ENCODE measurements at places on chromosomes 13 and 19.
A peak's percentile ranks its signal among the peaks of the same experiment; 100 is the strongest.

DNA sequence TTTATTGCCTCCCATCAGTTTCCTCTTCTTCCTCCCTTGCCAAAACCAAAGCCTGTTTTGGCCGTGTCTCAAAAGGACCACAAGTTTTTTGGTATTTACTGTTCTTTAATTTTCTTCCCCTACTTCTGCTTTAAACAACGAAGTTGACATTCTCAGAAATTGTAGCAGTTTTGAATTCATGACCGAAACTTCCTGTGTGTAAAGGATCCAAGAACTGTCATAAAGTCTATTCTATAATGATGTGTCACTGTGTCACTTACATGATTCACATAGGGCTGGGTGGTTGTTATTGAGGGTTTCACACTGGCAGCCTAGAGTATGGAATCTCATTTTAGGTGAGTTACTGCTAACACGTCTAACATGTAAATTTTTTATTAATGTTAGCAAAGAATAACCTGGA is 741.0 kb upstream of the KLHL1 start:
- no peak for DNase-seq

GRCh38 chr19:38690832-38691231 is 43.4 kb downstream of the ACTN4 start:
- DNase-seq: no peak

DNA sequence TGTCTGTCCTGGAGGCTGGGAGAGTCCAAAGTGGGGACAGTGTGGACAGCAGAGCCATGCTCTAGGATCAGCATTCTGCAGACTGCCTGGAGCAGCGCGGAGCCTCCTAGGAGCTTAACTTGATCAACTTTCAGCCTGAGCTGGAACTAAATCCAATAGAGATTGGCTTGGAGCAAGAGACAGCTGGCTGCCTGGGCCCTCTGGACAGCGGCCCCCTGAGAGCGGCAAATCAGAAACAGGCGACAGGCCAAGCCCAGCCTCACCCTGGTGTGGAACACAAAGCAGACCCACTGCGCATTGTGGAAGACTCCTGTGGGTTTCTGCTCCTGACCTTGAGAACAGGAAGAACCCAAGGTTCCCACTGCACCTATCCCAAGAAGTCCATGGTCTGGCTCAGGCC is 462.2 kb downstream of the TSHZ3 start:
- DNase-seq: no peak

- DNase-seq: peak; percentile 63
Measured at GRCh38 chr19:11693505-11694499, 44.9 kb downstream of the ZNF823 start.

DNA sequence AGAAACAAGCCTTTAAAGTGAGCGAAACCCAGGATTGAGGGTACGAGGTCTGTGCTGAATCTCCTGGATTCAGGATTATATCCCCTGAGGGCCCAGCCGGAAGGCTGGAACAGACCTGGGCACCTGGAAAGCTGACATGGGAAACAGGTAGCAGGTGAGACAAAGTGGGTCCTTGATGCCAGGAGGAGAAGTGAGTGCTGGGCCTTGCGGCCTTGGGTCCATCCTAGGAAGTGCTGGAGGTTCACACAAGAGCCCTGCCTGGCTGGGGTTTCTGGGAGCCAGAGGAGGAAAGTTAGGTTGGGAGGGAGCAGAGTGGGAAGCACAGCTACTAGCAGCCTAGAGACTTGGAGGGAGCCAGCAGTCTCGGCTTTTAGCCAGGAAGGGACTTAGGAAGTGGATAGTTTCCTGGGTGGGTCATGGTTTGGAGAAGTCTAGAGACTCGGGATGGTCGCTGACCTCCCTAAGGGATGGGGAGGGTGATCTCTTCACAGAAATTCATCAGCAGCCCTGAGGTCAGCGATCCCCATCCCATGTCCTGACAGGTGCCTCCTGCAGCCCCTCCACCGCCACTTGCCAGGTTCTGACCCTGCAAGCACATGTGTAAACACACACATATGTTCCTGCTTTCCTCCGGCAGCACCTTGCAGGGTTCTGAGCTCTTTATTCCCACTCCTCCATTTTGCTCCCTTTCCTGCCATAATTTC is 29.4 kb upstream of the ZNF492 start:
- DNase-seq: no peak
